ENCODE measurements at places on chromosomes 16 and 17. TPM values are rescaled to one million over a fixed set of nuclear protein-coding genes. Genes with fewer than 3 reads are reported as not detected.
A peak's percentile ranks its signal among the peaks of the same experiment; 100 is the strongest.

DNA sequence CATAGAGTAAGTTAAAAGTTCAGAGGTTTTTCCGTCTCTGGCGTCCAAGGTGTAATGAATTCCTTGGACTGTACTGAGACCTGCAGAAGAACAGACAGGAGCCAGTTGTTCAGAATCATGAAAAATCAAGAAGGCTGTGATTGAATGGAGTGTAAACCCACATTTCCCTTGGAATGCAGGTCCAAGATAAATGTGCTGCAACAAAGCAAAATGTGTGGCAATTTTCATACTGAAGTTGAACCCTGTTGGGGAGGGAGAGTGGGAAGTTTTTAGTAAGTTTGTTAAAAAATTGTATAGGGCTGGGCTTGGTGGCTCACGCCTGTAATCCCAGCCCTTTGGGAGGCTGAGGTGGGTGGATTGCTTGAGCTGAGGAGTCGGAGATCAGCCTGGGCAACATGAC lies 21.4 kb downstream of the GGNBP2 start:
- H3K36me3 ChIP-seq, result peaks cover 31% of the 10 kb centered on the region
- no peak overlapping the region for H3K4me3 ChIP-seq
- H3K27me3 ChIP-seq, result no peaks in the 10 kb centered on the region
- H3K4me1 ChIP-seq, result no peaks in the 10 kb centered on the region

Gene HSD3B7
- total RNA-seq, result 16.4 TPM

GRCh38 chr17:61426482-61427304 lies 25.5 kb upstream of the TBX4 start:
- H3K27me3 ChIP-seq, result peaks cover 6% of the 10 kb centered on the region
- no peak for DNase-seq

Gene NOG
- 2.3 TPM for total RNA-seq

GRCh38 chr17:75693500-75694481 lies 26.7 kb downstream of the SAP30BP start:
- H3K36me3 ChIP-seq, result peaks cover 26% of the 10 kb centered on the region
- no peak for DNase-seq
- no peaks in the 10 kb centered on the region for H3K27me3 ChIP-seq
- H3K27ac ChIP-seq, result peak overlapping the region; percentile 49
- peaks cover 5% of the 10 kb centered on the region for H3K4me1 ChIP-seq

Gene KRT25
- not detected for total RNA-seq

DNA sequence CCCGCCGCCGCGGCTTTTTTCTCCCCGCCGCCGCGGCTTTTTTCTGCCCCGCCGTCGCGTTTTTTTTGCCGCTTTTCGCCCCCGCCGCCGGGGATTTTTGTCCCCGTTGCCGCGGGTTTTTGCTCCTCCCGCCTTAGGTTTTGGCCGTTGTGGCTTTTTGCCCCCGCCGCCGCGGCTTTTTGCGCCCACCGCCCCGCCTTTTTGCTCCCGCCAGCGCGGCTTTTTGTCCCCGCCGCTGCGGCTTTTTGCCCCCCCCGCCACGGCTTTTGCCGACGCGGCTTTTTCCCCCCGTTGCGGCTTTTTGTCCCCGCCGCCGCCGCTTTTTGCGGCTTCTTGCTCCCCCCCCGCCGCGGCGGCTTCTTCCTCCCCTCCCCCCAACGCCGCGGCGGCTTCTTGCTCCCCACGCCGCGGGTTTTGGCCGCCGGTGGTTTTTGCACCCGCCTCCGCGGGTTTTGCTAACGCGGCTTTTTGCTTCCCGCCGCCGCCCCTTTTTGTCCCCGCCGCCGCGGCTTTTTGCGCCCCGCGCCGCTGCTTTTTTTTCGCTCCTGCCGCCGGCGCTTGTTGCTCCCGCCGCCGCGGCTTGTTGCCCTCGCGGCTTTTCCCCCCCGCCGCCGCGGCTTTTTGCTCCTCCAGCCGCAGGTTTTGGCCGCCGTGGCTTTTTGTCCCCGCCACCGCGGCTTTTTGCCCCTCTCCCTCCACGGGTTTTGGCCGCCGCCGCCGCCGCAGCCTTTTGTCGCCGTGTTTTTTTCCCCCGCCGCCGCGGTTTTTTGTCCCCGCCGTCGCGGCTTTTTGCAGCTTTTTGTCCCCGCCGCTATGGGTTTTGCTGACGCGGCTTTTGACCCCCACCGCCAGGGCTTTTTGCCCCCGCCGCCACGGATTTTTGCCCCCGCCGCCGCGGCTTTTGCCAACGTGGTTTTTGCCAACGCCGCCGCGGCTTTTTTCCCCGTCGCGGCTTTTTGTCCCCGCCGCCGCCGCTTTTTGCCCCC lies 150.3 kb downstream of the KCNJ18 start:
- no peaks in the 10 kb centered on the region for H3K36me3 ChIP-seq
- no peaks in the 10 kb centered on the region for H3K27me3 ChIP-seq
- no peak for DNase-seq
- H3K27ac ChIP-seq, result no peak overlapping the region
- H3K4me3 ChIP-seq, result no peak overlapping the region

Data from thoracic aorta (tissue), 2 donors.